ENCODE measurements at places on chromosomes 2 and 18.
A peak's percentile ranks its signal among the peaks of the same experiment; 100 is the strongest.

GRCh38 chr2:88959480-88960204, 268.2 kb downstream of the RPIA start:
- H3K4me1 ChIP-seq = no peaks in the 10 kb centered on the region
- no peak overlapping the region for H3K4me3 ChIP-seq
- no peaks in the 10 kb centered on the region for H3K36me3 ChIP-seq

DNA sequence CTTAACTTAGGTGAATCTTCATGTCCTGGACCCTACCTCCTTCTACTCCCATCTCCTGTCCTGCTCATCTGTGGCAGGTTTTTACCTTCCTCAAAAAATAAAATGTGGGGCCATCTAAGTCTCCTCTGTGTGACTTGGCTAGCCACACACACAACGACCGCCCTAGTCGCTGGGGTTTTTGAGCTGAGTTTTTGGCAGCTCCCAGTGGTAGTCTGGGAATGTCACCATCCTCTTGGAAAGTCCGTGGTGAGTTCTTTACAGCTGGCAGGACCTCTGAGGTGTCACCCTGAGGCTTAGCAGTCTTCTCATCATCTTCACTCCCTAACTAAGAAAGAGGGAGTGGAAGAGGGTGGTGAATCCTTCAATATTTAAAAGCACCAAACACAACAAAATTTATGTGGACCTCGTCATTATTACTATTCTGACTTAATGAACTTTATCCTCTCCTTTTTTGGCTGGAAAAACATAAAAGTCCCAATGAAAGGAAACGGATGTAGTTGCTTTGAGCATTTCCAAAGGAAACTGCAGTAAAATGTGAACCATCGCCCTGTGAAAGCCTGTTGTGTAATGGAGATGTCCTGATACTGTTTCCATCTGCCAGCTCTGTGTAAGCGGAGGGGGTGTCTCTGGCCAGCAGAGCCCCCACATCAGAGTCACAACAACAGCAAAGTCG, 78.6 kb downstream of the VAPA start:
- DNase-seq = no peak
- no peak overlapping the region for H3K27ac ChIP-seq
- no peak overlapping the region for H3K4me3 ChIP-seq
- no peaks in the 10 kb centered on the region for H3K36me3 ChIP-seq
- no peaks in the 10 kb centered on the region for H3K4me1 ChIP-seq

DNA sequence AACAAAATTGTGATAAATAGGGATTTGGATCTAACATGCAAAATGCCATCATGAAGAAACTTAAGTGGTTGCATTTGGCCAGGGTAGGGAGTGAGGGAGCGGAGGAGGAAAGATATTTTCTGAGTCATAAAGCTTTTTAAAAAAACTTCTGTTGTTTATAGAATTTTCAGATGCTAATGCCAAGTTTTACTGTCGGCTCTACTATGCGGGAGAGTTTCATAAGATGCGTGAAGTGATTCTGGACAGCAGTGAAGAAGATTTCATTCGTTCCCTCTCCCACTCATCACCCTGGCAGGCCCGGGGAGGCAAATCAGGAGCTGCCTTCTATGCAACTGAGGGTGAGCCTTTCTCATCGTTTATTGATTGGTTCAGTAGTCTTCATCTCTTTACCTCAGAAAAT, 56.0 kb upstream of the PTH2R start:
- peaks cover 46% of the 10 kb centered on the region for H3K36me3 ChIP-seq
- H3K4me1 ChIP-seq = no peaks in the 10 kb centered on the region
- H3K27me3 ChIP-seq = no peaks in the 10 kb centered on the region
- no peak overlapping the region for H3K27ac ChIP-seq

DNA sequence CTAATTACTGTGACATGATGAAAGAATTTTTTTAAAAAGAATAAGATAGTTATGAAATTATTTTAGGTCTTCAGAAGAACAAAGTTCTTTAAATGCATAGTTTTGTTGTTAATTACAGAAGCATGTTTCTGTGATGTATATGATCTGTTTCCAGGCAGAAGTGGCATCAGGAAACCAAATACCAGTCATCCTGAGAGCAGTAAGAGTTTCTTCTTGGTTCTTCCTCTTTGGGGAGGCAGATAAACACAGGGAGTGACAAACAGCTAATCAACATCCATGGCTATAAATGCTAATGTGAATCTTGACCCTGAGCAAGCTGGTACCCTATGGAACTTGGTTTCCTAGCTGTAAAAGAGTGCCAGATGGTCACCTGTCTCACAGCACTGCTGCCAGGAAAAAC, 29.2 kb downstream of the WIPF1 start:
- H3K4me1 ChIP-seq = peaks cover 13% of the 10 kb centered on the region
- no peaks in the 10 kb centered on the region for H3K27me3 ChIP-seq
- DNase-seq = peak; percentile 54
- no peak overlapping the region for H3K4me3 ChIP-seq
- peak overlapping the region; percentile 56 for H3K27ac ChIP-seq

GRCh38 chr2:120859128-120859527, 123.5 kb downstream of the GLI2 start:
- DNase-seq = no peak
- no peaks in the 10 kb centered on the region for H3K4me1 ChIP-seq
- no peaks in the 10 kb centered on the region for H3K27me3 ChIP-seq

DNA sequence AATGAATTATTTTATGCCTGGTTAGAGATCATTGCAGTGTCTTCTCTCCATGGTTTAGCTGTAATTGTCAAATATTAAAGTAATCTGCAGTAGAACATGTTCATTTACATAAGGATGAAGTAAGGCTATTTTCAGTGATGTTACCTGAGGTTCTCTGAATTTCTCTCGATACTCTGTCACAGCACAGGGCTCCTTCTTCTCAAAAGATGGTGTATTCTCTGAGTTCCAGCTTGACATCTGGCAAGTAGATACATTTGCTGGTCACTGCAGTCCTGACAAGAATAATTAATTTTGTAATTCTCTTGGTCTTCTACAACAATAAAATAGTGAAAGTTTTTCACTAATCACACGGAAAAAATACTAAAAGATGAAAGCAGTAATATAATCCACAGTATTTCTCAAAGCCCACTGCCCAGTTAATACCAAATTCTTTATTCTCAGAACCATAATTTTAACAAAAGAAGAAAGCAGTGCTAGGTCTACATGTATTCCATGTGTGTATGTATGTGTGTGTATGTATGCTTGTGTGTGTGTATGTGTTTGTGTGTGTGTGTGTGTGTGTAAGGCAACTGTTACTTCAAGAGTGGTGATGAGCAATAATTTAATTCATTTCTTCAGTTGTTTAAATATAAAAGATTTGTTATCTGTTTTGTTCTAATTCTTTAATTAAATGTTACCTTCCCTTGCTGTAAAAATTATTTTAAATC, 1165.5 kb upstream of the SLC39A10 start:
- H3K36me3 ChIP-seq = no peaks in the 10 kb centered on the region
- H3K27ac ChIP-seq = no peak overlapping the region
- H3K4me1 ChIP-seq = no peaks in the 10 kb centered on the region
- no peak overlapping the region for H3K4me3 ChIP-seq
- H3K27me3 ChIP-seq = no peaks in the 10 kb centered on the region
- DNase-seq = no peak

GRCh38 chr2:20957788-20958525, 85.9 kb downstream of the APOB start:
- no peak overlapping the region for H3K4me3 ChIP-seq
- H3K27ac ChIP-seq = no peak overlapping the region
- no peaks in the 10 kb centered on the region for H3K27me3 ChIP-seq
- DNase-seq = no peak

GRCh38 chr18:31042406-31043181, at the start of gene DSC3:
TSS of gene DSC3 (minus strand) at chr18:31042742. CDS start at chr18:31042660, 82 bp downstream.
- peak; percentile 51 for DNase-seq
- no peak within 1 kb of the TSS for H3K27ac ChIP-seq
- peaks cover 95% of the 10 kb centered on the region for H3K27me3 ChIP-seq
- peak within 1 kb of the TSS; percentile 67 for H3K4me3 ChIP-seq
- H3K4me1 ChIP-seq = peaks cover 8% of the 10 kb centered on the region

DNA sequence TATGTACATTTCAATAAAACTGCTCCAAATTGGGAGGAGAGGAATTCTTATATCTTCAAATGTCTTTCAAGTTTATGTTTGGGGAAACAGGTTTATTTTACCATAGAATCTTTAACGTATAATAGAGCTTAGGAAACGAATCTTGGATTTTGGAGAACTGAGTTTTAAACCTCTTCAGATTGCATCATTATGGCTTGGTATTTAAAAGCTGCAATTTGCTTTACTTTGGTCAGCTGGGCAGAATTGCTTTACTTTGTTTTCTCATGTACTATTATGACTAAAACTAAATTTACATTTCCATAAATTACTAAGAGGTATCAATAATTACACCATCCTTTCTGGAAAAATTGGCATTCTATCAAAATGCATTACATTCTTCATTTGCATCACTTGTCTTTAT, 54.6 kb downstream of the BAZ2B start:
- H3K27ac ChIP-seq = no peak overlapping the region
- DNase-seq = no peak
- no peaks in the 10 kb centered on the region for H3K4me1 ChIP-seq
- H3K27me3 ChIP-seq = no peaks in the 10 kb centered on the region
- H3K36me3 ChIP-seq = no peaks in the 10 kb centered on the region

GRCh38 chr18:58350526-58350925, 278.4 kb downstream of the ALPK2 start:
- no peaks in the 10 kb centered on the region for H3K4me1 ChIP-seq
- H3K4me3 ChIP-seq = no peak overlapping the region
- no peak overlapping the region for H3K27ac ChIP-seq
- H3K36me3 ChIP-seq = no peaks in the 10 kb centered on the region
- H3K27me3 ChIP-seq = no peaks in the 10 kb centered on the region

GRCh38 chr2:44825702-44826101, 115.8 kb upstream of the SIX3 start:
- no peaks in the 10 kb centered on the region for H3K4me1 ChIP-seq
- peaks cover 39% of the 10 kb centered on the region for H3K27me3 ChIP-seq
- no peaks in the 10 kb centered on the region for H3K36me3 ChIP-seq
- no peak for DNase-seq
- H3K4me3 ChIP-seq = no peak overlapping the region

- no peak overlapping the region for H3K27ac ChIP-seq
- H3K36me3 ChIP-seq = no peaks in the 10 kb centered on the region
- peaks cover 6% of the 10 kb centered on the region for H3K4me1 ChIP-seq
- DNase-seq = no peak
- no peaks in the 10 kb centered on the region for H3K27me3 ChIP-seq
Observed at GRCh38 chr2:42547014-42547413, 21.4 kb upstream of the MTA3 start.

- no peaks in the 10 kb centered on the region for H3K4me1 ChIP-seq
- H3K27me3 ChIP-seq = no peaks in the 10 kb centered on the region
Observed at GRCh38 chr2:174835797-174836255, 71.6 kb upstream of the CHRNA1 start.

GRCh38 chr2:202933958-202934357, 21.9 kb downstream of the CARF start:
- no peaks in the 10 kb centered on the region for H3K4me1 ChIP-seq
- no peak for DNase-seq
- no peaks in the 10 kb centered on the region for H3K27me3 ChIP-seq
- H3K27ac ChIP-seq = no peak overlapping the region
- no peak overlapping the region for H3K4me3 ChIP-seq

DNA sequence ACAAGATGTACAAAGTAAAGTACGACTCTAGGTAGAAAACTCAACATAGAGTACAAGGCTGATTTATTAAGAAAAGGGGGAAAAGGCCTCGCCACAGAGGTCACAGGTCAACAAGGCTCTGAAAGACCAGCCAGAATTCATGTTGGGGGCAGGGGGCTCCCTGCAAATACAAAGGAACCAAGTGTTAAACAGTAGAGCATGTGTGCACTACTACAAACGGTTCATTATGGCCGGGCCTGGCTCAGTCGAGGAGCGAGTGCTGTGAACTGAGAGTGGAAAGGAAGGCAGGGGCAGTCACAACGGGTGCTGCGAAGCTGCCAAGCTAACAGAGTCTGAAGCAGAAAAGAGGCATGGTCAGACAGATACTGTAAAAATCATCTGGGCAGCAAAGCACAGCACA, 77.1 kb downstream of the MBOAT2 start:
- no peaks in the 10 kb centered on the region for H3K36me3 ChIP-seq
- H3K4me3 ChIP-seq = no peak overlapping the region
- no peak for DNase-seq
- no peak overlapping the region for H3K27ac ChIP-seq
- no peaks in the 10 kb centered on the region for H3K4me1 ChIP-seq

DNA sequence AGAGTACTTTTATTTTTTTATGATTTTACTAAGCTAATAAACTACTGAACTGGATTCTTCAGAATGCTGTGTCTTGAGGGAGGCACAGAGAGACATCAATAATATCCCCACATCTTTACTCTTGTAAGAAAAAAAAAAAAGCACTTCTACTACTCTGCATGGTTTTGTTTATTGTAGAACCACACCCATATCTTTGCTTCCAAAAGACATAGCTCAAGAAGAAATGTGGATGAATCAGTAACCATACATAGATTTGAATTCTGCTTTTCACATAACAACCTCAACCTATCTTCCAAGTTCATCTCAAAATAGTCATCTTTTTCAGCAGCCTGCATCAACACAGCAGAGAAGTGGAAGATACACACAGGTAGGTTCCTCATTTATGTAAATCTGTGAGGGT, 12.2 kb upstream of the COL5A2 start:
- no peak overlapping the region for H3K4me3 ChIP-seq
- DNase-seq = no peak

DNA sequence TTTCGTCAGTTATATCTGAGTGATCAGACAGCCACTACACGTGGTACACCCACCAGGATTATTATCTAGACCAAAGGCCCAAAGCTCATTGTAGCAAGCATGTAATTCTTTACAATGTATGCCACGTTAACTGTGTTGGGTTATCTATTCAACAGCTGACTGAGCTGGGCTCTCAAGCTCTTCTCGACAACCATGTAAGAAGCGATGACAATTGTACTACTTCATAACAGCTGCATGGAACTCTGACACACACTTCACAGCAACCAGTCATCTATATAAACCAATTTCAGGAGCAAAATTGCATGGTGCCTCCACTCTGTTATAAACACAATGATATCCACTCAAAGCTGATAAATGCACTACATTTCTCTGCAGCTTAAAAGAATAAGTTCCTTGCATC, 701.8 kb downstream of the NR4A2 start:
- H3K27ac ChIP-seq = no peak overlapping the region
- DNase-seq = no peak
- no peaks in the 10 kb centered on the region for H3K36me3 ChIP-seq
- no peak overlapping the region for H3K4me3 ChIP-seq

DNA sequence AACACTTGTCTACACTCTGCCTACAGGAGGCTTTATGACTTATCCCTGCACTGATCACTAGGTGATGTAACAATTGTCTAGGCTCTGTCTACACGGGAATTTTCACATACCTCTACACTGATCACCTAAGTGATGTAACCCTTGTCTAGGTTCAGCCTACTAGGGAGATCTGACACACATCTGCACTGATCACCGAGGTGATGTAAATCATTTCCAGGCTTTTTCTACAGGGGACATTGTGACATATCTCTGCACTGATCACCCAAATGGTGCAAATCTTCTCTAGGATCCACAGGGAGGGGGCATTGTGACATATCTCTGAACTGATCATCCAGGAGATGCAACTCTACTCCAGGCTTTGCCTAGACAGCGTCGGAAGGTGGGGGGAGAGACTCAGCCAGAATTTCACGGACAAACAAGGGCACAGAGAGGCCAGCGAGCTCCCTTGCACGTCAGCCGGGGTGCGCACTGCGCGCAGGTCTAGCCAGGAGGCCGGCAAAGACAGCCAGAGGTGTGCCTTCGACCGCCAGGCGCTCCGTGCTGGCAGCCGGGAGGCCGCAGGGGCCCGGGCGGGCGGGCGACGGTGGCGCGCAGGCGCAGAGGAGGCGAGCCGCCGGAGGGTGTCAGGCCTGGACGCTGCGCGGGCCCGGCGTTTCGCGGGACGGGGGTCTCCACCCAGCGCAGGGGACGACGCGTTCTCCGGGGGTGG, 46.9 kb upstream of the USP14 start:
- DNase-seq = peak; percentile 78
- H3K27ac ChIP-seq = peak overlapping the region; percentile 32
- H3K36me3 ChIP-seq = no peaks in the 10 kb centered on the region
- H3K4me1 ChIP-seq = no peaks in the 10 kb centered on the region
- H3K27me3 ChIP-seq = no peaks in the 10 kb centered on the region

All from common myeloid progenitor, CD34-positive (primary cell).